Cerebellar nuclear complex (tissue), 1 donor: ENCODE measurements at places on chromosomes 6 and 20.

GRCh38 chr6:45655745-45656476, 278.2 kb upstream of the SUPT3H start:
- no peak for DNase-seq

DNA sequence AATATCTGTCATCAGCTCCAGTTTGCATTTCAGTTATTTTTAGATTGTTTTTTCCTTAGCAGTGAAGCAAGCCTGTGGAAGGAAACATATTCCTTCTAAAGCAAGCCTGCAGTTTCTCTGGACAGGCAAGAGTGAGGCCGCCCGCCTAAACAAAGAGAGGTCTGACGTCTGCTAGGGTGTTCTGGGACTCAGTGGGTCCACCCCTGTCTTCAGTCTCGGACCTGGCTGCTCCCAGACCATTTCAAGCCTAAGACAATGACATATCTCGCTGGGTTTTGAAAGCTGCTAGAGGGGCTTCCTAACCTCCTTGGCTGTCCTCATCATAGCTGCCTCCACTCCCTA, 36.8 kb upstream of the RNF24 start:
- DNase-seq = no peak

GRCh38 chr6:722077-722524, 29.2 kb upstream of the EXOC2 start:
- DNase-seq = no peak

DNA sequence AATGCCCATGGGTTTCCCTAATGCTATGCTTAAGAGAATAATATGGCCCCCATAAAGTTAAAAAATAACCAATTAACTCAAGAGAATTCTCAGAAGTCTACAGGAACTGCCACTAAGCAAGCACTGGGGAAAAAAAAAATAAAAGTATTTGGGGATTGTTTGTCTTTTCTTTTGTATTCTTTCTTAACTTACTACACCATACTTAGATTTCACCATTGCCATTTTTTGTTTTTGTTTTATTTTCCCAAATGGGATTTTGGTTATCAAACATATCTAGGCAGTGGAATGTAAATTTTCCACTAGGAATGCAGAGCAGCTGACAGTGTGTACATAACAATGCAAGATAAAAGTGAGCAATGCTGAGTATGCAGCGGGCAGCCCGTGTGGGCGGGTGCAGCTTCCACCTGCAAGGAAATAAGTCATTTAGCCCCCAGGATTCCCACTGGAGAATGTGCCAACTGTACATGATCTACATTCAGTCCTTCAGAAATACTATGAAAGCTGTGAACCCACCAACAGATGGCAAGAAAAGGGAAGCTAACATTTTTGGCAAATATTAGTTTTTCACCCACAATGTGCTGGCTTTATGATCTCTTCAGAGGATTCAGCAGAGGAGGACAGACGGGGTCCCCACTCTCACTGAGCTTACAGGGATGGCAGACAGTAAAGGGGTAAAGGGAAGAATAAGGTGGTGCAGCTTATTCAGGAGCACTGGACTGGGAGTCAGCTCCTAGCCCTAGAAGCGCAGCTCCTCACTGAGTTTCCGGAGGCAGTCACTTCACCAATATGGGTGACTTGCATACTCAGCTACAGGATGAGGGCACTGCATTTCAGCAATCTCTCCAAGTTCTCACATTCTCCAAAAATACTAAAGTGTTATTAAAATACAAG, 44.4 kb downstream of the DCDC2 start:
- no peak for DNase-seq

DNA sequence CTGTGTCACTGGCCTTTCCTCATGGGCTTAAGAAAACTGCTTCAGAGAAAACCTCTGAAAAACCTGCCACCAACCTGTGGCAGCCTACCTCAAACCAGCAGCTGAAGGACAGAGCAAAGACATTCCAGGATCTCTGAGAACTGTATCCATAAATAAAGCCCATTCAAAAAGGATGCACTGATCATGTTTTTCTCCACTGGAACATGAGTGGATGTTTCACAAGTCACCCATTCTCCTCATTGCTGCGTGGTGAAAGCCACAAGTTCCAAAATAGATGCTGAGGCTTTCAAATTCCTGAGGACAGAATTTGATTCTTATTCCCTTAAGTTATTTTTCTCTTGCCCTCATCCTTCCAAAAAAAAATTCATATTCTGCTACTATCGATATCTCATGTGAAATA, 280.6 kb downstream of the KHDC1L start:
- no peak for DNase-seq

GRCh38 chr20:23436681-23437080, 2.8 kb upstream of the CSTL1 start:
- DNase-seq = peak; percentile 44

DNA sequence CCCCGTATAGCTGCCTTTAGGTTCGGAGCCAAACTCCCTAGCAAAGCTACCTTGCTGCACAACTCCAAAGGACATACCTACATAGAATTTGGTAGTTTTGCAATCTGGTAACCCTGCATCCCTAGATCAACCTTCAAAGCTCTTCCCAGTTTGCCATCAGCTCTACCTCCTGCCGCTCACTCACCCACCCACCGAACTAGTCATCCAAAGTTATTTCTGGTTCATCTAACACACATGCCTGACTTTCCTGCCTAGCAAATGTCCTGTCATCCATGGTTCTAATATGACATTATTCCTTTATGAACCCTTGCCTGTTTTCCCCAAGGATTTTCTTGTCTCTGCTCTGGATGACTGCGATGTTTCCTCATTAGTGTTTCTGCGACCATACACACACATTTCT, 21.6 kb downstream of the SPAG4 start:
- no peak for DNase-seq

DNA sequence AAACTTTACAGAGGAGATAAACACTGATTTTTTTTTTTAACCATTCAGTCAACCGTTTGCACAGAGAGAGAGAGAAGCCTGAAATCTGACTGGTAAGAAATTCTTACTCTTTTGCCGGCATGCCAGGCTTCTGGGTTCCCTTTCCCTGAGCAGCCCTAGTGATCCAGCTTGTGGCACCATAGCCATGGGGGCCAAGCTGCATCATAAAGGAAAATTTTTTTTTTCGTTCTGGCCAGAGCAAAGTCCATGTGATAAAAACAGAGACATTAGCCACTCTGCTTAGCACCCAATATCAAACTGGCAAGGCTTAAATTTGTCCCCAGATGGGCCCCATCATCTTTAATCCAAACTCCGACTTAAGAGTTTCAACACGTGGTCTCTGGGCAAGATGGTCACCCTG, 44.5 kb downstream of the CEP85L start:
- DNase-seq = no peak

- no peak for DNase-seq
Observed at GRCh38 chr20:61260905-61261304, 8.8 kb downstream of the CDH4 start.

DNA sequence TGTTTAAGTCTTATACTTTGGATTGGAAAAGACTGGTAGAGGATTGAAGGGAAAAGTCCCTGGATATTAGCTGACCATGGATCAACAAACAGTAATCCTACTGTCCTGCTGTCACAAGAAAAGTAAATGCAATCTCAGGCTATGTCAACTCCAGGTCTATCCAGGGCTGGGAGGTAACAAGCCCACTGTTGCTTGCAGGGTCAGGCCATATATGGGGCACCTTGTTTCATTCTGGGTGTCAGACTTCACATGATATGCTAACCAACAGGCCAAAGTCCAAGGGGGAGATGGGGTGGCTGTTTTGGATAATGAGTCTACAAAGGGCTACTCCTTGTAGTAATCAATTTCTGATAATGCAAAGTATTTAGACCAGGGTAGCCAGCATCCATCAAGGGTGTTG, 30.7 kb downstream of the KCNK5 start:
- DNase-seq = no peak

DNA sequence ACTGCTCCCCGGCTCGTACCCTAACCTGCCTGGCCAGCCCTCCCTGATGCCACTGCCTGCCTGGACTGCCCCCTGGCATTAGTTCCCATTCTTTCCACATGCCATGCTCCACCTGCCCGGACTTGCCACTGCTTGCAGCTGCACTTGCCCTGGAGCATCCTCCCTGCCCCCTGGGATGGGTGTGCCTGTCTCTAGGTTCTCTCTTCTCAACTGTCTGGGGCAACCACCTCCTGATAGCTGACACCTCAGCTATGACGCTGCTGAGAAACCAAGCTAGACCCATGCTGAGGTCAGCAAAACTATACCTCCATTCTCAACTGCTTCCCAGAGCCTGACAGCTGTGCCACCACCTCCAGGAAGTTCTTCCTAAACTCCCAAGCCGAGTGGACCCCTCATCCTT, 72.1 kb downstream of the PERP start:
- DNase-seq = no peak

DNA sequence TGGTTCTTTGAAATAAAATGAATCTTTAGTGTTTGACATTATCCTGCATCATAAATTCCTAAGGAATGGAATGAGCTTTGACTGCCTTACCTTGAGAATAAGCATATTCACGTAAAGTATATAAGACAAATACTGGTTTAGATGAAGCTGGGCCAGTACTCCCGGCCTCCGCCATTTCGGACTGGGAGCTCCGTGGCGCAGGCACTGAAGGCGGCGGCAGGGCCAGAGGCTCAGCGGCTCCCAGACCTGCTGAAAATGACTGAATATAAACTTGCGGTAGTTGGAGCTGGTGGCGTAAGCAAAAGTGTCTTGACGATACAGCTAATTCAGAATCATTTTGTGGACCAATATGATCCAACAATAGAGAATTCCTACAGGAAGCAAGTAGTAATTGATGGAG, 76.2 kb upstream of the FAM83B start:
- DNase-seq = no peak

GRCh38 chr20:25336561-25337422, 53.8 kb downstream of the ABHD12 start:
- no peak for DNase-seq

DNA sequence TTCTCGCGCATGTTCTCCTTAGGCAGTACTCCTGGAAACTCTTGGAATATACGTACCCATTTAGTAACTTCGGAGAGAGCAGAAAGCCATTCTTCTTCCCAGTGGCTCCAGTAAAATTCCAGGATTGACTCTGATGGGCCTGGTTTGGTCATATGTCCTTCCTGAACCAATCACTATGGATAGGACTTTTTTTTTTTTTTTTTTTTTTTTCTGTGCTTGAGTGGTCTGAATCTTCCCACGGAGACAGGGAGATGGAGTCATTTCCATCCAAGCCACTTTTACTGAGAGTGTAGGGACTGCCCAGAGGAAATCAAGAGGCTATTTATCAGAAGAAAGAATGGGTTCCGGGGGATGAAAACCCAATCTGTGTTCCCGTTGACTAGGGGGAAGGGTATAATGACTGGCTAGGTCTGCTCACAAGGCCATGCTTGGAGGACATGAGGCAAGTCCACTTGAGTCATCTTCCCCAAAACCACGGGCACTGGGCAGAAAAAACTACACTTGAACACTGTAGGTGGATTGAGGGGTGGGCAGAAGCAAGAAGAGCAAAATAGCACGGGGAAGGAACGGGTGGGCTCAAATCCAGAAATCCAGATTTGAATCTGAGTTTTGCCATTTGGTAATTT, 35.4 kb upstream of the MRPS18A start:
- DNase-seq = no peak

DNA sequence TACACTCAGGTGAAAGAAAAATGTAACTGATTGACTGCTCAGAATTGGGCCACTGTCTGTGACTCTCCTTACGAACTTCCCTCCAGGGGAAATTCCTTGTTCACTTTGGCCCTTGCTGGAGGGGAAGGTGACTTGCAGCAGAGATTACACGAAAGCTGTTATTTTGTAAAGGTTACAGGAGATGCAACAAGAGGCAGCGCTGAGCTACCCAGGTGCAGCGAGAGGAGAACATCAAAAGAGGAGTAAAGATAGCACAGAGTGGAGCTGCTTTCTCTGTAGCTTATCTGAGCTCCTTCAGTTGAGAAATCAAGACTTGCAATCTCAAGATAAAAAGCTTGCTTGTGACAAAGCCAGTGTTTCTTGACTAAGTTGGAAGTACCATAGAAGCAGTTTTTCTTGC, 144.6 kb downstream of the ARHGAP18 start:
- no peak for DNase-seq

DNA sequence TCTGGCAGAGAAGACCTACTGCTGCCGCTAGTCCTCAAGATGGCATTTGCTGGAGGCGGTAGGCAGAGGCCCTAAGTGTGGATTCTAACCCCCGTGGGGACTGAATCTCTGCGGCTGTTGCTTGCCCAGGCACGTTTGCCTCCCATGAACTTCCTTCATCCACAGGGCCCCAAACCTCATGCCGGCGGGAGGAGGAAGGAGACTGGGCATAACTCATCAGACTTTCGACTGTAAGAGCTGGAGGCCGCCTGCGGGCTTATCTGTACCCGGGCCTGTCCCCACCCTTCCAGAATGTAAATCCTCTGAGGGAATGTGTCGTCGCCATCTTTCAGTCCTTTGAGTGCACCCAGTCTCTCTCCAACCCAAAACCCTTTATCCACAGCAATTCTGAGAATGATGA, 990 bp downstream of the ZFP57 start:
- DNase-seq = no peak

DNA sequence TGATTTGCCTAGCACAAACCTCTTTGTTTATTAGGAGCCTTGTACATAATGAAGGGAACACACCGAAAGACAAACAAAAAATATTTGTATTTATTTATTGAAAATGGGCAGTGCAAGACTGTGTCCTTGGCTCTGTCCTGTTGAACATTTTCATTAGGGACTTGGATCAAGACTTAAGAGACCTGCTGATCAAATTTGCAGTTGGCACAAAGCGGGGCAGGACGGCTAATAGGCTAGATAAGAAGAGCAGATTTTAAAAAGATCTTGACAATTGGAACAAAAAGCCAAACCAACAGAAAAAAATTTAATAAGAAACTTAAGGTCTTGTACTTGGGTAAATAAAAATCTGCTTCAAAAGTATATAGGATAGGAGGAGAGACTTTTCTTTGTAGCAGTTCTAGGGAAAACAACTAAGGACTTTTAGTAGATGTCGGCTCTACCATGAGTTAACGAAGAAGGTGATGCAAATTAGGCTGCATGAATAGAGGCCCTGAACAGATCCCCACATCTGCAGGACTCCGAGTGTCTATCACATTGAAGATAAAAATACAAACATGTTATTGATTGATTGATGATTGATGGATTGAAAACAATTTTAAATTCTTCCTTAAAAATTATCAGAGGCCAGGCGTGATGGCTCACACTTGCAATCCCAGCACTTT, 124.1 kb upstream of the SPACA1 start:
- no peak for DNase-seq

DNA sequence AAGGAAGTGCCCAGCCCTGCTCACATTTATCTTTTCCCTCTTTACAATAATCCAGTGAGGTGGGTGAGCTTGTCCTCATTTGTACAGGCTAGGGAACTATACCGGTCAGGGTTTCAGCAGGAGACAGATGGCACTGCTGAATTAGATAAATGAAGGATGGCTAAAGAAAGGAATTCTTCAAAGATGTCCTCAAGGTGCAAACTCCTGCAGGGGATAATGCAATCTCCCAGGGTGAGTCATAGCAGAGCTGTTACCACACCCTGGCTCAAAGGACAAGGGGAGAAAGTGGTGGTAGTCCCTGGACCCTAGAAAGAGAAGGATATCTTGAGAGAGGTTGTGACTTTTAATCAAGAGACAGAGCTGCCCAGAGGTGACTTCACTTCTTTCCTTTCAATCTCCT, 66.7 kb downstream of the RFPL4B start:
- DNase-seq = no peak

DNA sequence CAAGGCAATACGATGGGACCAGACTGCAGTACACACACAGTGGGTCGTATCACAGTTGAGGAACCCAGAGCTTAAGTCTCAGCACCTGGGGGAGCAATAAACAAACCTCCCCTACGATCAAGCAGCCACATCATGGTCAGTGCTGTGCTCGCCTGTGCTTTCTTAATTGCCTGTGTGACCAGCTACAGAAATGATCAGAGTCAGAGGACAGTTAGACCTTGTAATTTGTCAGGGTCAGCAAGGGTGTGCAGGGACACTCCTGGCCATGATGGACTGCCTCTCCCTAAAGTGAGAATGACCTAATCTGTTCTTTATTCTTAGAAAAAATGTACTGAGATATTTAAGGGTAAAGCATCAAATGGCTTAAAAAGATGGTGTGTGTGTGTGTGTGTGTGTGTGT, 78.4 kb downstream of the OPRM1 start:
- DNase-seq = no peak
